ENCODE measurements at places on chromosomes 2 and 18.

GRCh38 chr2:151336863-151337371 lies 20.5 kb upstream of the TNFAIP6 start:
- DNase-seq: no peak

DNA sequence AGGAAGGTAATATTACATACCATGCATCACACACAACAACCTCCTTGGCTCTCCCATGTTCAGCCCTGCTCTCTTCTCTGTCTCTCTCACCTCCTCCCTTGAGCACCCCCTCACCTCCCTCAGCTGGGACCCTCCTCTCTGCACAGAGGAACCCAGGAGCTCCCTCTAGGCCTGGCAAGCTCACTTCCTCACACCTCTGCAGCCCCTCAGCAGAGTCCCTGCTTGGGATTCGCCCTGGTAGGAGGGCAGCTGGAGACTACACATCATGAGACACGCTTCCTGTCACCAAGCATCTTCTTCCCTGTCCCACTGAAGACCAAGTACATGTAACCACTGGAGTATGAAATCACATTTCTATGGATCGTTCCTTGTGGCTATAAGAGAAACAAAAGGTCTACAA lies 51.0 kb downstream of the ADD2 start:
- no peak for DNase-seq

GRCh38 chr2:201959626-201960025 lies 74.0 kb upstream of the FZD7 start:
- peak; percentile 56 for DNase-seq

DNA sequence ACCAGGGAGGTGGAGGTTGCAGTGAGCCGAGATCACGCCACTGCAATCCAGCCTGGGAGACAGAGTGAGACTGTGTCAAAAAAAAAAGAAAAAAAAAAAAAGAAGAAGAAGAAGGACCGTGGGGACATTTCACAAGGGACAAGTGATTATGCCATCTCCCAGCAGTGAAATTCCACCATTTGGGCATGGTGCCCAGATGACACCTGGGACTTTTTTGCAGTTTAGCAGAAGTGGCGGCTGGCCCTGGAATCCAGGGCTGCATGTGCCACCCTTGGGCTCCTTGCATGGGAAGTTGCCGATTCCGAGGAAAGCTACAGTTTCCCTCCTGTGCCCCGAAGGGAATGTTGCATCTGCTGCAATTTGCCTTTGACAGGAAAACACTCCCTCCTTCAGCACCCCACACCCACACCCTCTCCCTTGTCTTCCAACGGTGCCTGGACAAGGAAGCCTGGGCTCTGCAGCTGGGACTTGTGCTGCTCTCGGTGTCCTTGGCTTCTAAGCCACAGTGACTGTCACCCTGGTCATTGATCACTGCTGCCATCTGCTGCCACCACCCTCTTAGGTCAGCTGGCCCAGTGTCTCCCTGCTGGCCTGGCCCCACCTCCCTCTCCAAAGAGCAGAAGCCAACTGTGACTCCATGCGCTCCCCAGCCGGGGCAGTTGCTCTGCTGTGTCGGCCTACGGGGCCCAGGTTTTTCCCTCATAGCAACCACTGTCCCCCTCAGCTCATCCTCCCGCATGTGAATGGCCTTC lies 56.4 kb upstream of the LRRC30 start:
- no peak for DNase-seq

DNA sequence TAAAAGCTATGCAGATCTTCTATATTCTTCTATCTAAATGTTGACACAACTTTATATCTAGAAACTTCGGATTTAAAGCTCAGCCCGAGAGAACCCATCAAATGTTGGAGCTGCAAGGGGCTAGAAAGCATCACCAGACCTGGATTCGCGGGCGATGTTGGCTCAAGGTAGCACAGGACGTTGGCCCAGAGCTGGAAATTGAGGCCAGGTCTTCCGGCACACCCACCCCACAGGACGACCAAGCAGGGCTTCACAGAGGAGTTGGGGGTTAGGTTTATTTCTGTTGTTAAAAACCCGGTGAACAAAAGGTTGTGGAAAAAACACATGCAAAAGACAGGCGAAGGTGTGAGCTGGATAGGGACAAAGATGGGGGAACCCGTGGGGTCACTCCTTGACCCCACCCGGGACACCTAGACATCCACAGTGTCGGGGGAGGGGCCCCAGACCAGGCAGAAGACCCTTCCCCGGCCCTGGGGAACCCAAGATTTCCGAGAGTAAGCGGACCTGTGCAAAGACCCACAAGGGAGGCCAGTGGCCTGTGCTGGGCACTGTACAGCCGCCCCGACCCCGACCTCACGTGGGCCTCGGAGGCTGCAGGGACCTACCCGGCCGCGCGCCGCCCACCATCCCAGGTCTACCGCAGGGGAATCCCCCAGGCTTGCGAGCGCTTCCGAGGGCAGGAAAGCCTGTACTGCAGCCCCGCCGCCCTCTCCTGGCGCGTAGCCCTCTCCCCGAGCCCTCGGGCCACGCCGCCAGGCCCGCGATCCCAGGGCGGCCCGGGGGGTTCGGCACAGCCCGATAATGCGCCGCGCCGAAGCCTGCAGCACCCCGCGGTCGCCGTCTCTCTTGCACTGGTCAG lies 1.8 kb upstream of the AGBL5 start:
- DNase-seq: no peak

DNA sequence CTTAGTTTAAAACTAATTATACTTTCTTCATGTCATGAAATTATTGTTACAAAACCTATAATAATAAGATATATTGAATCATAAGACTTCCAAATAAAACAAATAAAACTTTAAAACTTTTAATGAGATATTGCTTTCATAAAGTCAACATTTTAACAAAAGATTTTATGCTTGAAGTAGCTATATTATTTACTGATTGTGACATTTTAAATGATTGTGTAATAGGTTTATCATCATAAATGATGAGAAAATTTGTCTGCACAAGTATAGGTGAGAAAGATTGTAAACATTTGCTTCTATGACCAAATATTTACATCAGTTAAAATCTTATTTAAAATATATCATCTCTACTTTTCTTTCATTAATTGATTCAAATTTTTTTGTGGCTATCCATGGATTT lies 5.1 kb upstream of the GALNT13 start:
- DNase-seq: no peak

DNA sequence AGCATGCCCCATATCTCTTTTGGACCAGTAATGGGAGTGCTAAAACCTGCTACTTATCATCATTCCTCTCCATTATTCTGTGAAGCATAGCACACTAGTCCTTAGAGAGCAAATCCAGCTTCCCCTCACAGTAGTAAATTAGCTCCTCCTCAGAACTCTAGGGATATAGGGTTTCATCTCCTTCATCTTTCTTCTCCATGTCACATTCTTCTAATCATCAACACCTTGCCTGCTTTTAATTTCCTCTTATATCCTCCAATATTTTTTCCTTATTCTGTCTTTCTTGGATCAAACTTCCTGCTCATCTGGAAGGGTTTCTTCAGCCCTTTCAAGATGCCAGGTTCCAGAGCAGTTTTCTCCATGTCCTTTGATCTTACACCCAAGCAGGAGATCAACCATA lies 321.4 kb upstream of the ACVR2A start:
- DNase-seq: no peak

DNA sequence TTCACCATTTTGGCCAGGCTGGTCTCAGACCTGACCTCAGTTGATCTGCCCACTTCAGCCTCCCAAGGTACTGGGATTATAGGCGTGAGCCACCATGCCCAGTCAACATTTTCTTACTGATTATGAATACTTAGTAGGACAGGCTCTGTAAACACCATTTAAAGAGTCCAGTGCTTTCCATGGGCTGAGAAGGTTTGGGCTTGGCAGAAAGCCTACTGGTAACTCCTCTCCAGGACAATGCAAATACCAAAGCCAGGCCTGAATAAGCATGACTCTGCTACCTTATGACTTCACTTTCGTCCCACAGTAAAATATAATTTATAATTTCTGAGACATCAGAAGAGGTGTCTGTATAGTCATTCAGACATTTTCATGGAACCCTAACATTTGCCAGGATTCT lies 60.2 kb upstream of the FAM117B start:
- no peak for DNase-seq

DNA sequence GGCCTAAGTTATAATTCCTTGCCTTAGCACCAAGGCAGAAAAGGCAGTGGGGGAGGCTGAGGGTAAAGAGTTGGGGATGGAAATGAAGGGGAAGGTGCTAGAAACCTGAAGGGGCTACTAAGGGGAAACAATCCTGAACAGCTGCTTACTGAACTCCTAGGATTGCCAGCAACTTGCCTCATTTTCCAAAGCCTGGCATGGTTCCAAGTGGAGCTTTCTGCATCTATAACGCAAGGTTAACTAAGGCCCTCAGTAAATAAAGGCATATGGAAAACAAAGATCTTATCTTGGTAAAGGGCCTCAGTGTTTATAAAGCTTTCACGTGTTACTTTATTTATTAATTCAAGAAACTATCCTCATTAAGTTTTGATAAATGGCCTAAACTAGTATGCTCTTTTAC lies 10.9 kb downstream of the MEP1B start:
- no peak for DNase-seq

- no peak for DNase-seq
These were observed 1508.0 kb upstream of the NXPH2 start for GRCh38 chr2:140288213-140288612.

GRCh38 chr2:57902578-57902977 lies 144.0 kb upstream of the VRK2 start:
- no peak for DNase-seq

DNA sequence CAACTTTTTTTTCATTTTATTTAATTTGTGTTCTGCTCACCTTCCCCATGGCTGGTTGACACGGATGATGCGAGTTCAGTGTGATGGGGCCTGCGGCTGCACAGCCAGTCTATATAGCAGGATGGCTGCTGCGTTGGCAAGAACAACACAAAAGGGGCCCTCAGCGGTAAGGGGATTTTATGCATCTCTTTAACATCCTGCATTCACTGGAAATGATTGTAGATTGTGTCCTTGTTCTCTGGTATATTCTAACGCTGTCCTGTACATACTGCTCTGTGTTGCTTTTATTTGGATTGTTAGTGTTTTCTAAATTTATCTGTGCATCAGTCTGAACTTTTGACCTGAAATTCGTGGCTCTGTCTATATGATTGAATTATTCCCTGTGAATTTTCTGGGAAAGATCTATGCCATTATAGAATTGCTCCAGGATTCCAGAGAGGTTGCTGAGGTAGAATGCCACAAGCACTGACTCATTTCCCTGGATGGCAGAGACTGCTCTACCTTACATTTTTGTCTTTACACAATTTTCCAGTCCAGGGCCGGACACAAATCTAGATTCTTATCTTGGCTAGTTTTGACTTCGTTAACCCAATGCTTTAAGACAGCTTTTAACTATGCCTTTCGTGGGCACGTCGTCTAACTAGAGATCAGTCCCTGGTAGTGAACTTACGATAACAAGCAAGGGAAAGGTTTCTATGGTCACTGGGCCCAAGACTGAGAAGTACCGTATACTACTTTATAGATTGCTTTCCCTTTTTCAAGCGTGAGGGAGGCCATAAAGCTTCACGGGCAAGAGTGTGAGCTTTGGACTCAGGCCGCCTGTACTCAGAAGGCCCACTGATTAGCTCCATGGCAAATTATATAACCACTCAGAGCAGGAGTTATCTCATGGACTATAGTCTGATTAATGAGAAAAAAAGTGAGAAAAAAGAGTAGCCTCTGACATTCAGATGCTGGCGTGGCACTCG lies at the start of gene CRYGC:
Gene CRYGC (minus strand): TSS at position 85 of the 968 bp plus-strand sequence. CDS start 36 bp downstream, at position 49.
- no peak for DNase-seq

DNA sequence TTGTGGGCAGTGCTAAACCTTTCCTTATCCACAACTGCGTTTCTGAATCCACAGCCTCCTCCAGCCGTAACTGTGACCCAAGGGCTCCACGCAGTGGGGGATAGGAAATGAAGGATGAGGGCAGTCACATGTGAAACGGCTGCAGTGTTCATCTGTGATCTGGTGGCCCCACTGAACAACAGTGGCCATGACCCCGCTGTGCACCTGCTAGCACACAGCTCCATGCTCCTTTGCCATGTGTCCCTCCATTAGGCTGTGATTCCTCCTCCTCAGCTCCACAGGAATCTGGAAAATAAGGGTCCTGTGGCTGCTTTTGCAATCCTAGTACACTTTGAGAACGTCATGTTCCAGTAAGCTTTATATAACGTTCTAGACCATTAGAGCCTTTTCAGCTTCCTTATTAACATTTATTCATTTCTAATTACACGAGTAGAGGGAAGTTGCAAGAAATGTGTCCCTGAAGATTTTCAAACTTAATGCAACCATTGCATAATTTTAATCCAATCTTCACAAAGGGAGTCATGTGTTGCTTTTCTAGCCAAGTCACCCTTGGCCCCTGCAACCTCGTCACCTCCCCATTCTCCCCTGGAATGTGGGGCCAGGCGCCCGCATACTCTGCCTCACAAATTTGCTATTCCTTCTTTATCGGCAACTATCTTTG lies 7.1 kb upstream of the NAPG start:
- no peak for DNase-seq

GRCh38 chr2:218292048-218293014 lies at the start of gene TMBIM1:
Gene TMBIM1, minus strand, starts transcription at chr2:218292503. Its CDS starts 10,362 bp downstream, at chr2:218282141.
- peak; percentile 57 for DNase-seq

GRCh38 chr2:181780047-181780651 lies 99.8 kb upstream of the NEUROD1 start:
- DNase-seq: no peak

DNA sequence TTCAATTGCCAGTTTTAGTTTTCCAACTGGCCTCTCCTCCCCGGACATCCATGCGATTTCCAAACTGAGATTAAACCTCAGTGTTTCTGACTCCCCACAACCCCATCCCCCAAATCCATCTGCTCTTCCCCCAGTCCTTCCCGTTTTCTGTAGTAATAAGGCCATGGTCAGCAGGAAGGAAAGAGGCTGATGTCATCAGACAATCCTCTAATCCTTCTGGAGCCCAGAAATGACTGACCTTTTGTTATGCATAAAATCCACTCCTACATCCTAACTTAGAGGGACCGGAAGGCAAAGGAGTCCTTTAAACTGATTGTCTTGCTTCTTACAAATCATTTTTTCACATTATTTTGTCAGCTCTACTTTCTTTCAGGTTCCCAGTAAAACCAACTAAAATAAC lies 155.8 kb downstream of the INO80D start:
- DNase-seq: no peak

DNA sequence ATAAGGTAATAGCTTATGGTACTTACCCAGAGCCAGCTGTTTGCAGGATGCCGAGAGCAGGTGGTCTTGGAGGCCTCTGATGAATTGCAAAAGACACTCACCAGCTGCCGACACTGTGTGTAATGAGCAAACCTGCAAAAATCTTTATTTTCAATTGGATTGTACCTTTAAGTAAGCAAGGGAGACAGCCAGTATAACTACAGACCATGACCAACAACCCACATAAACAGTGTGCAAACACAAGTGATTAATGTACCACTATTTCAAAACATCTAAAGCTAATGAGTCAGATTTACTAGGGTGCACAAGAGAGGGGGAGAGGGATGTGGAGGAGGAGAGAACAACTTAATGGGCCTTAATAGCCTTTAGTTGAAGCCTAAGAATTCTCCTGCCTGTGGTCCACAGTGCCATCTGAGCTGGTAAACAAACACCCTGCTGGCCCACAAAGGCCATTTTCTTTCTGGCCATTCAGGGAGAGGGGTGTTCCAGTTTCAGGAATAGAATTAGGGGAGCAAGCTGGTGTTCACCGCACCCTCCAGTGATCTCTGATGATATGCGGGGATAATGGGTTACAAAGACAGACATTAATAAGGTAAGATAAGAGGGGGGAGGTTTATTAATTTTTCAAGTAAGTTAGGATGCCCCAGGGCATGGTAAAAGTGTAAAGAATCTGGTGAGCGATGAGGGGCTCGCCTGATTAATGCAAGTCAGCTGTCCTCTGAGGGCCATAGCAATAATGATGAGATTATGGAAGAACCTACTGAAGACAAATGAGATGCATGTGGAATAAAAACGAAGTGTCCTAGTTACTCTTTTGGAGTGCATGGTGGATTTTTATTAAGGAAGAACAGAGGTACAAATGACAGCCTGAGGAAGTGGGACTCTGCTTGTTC lies 196.4 kb downstream of the HRH4 start:
- DNase-seq: peak; percentile 18

GRCh38 chr2:113175736-113176695 lies 2.2 kb downstream of the PSD4 start:
- DNase-seq: no peak
